ENCODE measurements at places on chromosomes 1 and 21.

DNA sequence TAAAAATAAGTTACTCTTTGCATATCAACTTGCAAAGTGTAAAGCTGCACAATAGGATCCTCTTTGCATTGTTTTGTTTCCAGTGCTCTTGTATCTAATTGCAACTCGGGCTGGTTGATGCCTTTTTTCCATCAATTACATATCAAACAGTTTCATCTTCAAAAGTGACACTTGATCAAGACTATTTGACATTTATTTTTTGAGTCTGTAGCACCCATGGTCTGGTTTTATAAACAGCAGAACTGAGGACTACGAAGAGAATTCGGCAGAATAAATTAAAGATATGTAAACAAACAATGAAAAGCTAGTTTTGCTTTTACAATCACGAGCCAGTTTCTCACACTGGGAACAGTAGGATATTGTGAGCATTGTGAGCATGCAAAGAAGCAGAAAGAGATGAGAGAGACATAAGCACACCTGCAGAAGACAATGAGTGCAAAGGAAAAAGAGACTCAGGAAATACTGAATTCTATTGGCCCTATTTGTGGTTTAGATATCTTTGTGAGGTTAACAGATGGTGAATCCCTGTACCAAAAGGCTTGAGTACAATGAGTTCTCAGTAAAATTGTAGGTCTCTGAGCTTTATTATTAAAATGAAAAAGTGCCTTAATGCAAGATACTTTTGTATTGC lies 45.4 kb downstream of the RPL5 start:
- no peak for DNase-seq

DNA sequence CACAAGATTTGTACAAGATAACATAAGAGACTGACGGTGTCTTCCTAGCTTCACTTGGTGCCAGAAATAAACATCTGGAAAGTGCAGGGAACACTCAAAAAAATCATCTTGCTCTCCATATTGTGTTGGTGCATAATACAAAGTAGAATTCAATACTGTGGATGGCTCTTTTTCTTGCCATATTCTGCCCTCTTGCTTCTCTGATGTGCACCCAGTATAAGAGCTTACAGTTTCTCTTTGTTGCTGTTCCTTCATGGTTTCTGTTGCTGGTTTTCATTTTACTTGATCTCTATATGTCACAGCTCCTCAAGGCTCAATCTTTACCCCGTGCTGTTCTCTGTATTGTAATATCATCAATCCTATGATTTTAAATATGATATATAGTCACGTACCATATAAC lies 528.5 kb upstream of the ZP4 start:
- DNase-seq = no peak

DNA sequence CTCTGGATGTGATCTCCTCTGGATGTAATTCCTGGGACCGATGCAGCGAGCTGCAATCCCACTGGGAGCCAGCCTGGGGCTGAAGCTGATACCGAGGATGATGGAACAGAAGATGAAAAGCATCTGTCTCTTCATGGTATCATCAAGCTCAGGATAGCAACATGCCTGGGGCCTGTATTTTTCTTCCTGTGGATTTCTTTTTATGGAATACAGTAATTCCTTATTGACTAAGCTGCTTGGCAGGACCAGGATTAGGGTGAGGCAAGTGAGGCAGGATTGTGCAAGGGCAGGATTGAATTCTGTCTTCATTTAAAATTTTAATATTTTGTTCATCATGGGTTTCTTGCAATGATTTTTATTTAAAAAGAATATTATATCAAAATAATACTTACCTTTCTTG lies 86.6 kb downstream of the SLC25A24 start:
- no peak for DNase-seq

DNA sequence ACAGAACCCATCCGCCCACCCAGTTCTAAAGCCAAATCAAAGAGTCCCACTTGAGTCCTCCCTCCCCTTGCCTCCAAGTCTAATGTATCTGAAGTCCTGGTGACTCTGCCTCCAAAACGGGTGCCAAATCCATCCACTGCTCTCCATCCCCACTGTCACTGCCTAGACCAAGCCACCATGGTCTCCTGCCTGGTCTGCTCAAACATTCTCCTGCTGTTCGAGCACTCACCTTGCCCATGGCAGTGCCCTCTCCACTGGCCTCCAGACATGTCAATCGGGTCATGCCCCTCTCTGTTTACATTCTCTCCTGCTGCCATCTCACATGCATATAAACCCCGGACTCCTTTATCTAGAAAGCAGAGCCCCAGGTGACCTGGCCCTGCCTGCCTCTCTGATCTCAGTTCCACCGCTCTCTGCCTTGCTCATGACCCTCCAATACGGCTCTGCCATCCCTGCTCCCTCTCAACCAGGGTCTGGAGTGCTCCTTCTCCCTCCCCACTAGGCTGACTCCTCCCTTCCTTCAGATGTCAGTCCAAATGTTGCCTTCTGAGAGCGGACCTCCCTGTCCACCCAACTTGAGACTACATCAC lies 32.1 kb upstream of the MX1 start:
- DNase-seq = no peak
